ENCODE measurements at places on chromosomes 7 and 10.

DNA sequence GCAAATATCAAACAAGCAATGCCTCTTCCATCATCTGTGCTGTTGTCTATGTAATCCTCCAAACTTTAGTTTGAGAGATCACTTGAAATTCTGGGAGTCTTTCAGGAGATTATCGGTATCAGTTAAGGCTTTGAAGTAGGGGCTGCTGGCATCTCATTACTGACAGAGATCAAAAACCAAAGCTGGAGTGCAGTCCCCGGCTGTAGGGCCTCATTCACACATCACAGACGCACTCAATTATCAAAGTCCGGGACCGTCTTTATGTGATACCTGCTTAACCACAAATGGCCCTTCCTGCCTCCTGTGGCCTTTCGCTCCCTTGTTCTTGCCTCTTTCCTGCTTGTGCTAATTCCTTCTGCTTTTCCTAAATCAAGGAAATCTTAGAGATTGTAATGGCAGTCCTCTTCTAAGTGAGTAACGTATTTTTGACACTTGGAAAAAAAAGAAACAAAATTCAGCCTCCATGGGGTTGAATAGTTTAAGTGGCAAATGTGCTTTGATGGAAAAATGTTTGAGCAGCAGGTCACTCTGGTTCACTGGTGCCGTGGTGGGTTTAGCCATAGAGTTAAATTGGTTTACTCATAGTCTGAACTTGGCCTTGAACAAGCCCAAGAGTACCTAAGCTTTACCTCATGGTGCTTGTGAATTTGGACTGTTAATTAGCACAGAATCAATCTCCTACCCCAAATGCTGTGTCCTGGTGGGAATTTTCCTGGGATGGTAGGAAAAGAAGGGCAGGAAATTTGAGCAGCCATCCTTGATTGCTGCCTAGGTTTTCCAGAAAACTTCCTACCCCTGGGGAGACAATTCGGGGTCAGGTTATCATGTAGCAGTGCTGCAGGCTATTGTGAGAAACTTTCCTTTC is 178.9 kb upstream of the LYZL1 start:
- no peak for DNase-seq

GRCh38 chr7:133945497-133945896 is 181.6 kb upstream of the LRGUK start:
- DNase-seq, result no peak

GRCh38 chr7:152899548-152900109 is 140.1 kb downstream of the ACTR3B start:
- no peak for DNase-seq

GRCh38 chr7:4076701-4077294 is 605.3 kb upstream of the FOXK1 start:
- DNase-seq, result no peak

DNA sequence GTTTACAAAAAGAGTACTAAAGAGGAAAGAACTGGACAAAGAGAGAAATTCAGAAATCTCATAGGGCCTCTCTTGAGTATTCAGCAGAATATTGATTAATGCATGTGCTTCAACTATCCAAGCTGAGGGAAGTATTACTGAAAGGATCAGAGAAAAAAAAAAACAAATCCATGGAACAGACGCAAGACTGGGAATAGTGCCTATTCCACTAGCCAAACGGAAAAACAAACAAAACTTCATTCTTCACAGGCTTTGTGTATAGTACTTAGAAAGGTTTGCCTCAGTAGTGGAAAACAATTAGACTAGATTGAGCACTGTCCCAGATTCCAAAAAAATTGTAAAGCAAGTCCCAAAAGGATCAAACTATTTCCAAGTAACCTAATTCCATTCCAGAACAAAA is 106.2 kb downstream of the TFEC start:
- no peak for DNase-seq

DNA sequence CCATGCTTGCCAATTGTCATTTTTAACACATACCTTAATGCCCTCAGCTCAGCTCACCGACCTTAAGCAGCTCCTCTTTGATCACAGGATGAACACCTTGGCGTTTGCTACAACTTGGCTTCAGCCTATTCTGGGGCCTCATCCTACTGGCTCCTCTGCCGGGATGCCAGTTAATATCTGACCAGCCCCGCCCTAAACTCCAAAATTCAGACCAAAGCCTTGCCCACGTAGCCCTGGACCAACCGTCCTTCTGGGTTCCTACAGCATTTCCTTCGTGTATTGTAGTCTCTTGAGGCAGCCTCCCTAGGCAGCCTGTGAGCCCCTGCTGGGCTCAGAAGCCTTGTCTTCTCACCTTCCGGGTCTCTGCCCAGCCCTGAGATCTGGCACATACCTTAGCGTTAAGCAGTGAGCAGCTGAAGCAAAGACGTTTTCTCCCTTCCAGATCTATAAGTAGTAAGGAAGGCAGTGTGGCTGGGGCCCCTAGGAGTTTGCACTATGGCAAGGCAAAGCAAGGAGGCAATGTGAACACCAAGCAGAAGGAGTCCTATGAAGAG is 836 bp downstream of the ENO4 start:
- no peak for DNase-seq

DNA sequence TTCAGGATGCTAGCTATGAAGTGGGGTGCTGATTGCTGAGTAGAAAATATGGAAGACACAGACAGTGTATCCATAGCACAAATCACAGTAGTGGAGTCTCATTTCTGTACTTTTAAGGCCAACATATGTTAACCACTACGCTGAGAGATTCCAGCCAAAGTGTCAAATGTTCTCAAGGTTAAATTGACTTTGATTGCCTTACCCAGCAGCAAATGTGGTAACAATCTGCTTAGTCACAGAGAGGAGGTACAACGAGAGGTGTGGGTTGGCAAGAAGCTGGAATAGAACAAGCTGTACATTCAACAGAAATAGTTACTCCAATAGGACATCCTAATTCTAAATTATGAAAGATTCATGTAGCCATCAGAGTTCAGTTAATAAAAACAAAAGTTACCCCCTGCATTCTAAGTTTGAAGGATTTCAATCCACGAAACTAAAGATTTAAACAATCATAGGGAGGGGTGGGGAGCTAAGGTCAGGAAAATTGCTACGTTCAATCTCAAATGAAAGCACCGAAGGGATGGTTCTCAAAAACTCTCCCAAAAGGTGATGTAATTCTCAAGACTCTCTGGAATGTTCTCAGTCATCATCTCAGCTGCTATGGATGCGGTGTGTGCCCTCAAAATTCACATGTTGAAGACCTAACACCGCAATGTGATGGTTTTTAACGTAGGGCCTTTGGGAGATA is 137.0 kb downstream of the ETV1 start:
- no peak for DNase-seq

GRCh38 chr10:30869566-30869965 is 162.1 kb downstream of the ZNF438 start:
- no peak for DNase-seq

- no peak for DNase-seq
These were observed 100.3 kb downstream of the RAPGEF5 start for GRCh38 chr7:22256541-22257096.

GRCh38 chr10:78972160-78972946 is 96.4 kb upstream of the ZMIZ1 start:
- no peak for DNase-seq

DNA sequence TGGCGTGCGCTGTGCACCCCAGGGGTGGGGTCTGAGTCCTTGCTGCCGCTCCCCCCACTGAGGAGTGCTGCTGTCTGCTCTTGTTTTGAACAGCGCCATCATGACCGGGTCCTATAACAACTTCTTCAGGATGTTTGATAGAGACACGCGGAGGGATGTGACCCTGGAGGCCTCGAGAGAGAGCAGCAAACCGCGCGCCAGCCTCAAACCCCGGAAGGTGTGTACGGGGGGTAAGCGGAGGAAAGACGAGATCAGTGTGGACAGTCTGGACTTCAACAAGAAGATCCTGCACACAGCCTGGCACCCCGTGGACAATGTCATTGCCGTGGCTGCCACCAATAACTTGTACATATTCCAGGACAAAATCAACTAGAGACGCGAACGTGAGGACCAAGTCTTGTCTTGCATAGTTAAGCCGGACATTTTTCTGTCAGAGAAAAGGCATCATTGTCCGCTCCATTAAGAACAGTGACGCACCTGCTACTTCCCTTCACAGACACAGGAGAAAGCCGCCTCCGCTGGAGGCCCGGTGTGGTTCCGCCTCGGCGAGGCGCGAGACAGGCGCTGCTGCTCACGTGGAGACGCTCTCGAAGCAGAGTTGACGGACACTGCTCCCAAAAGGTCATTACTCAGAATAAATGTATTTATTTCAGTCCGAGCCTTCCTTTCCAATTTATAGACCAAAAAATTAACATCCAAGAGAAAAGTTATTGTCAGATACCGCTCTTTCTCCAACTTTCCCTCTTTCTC is 26.0 kb downstream of the BNIP3 start:
- no peak for DNase-seq

DNA sequence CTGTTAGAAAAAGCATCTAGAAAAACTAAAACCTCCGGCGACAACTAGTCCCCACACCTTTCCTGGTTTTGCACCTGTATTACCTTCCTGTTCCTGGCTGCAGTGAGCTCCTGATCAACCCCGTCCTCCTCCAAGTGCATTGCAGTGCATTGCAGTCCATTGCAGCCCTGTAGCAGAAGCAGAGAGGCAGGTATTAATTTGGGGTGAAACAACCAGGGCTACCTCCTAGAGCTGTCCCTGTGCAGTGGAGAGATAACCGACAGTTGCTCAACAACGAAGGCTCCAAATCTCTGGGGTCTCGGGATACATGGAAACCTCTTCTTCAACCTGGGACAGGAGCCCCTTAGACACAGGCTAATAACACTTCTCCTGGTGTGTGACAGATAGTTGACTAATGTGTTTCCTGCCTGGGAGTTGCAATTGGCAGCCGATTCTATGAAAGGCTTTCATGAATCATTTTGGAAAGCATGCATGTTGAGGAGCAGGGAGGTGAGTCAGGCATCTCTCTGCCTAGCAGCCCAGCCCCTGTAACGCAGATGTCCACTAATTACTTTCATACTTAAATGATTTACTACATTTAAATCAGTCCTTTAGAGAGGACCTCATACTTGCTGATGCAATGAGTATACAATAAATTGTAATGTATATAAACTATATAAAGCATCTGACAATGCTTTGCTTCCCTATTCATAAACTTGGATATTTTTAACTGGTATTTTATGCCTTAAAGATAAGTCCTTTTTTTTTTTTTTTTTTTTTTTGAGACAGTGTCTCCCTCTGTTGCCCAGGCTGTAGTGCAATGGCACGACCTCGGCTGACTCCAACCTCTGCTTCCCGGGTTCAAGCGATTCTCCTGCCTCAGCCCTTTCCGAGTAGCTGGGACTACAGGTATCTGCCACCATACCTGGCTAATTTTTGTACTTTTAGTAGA is 59.0 kb downstream of the PRR15 start:
- no peak for DNase-seq

- DNase-seq, result no peak
These were observed 328.6 kb upstream of the SHH start for GRCh38 chr7:156140896-156141295.

All from stimulated activated CD4-positive, alpha-beta T cell treated with anti-CD3 and anti-CD28 coated beads, Interleukin-4, amount 100 ng/mL, for 4 hours (primary cell).